ENCODE measurements at places on chromosomes 1 and 21.

DNA sequence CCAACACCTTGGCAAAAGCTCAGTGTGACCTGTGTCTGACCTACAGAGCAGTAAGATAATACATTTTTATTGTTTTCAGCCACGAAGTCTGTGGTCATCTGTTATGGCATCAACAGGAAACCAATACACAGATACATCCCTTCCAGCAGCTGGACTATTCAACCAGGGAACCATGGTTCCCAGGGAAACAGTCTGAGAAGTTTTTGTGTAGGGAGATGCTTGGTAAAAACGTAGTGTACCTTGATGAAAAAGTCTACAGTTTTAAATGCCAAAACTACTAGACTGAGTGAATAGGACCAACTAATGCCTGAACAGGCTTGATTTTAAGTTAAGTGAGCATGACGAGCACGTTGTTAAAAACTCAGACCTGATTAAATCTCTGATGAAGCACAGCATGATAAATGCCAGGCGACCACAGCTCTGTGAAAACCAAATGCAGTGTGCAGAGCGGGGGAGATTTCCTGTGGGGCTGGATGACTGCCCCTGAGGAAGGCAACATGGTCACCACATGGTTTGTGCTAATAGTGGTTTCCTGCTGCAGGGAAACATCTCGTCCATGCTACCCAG lies 228.9 kb downstream of the TNR start:
- no peak for DNase-seq

DNA sequence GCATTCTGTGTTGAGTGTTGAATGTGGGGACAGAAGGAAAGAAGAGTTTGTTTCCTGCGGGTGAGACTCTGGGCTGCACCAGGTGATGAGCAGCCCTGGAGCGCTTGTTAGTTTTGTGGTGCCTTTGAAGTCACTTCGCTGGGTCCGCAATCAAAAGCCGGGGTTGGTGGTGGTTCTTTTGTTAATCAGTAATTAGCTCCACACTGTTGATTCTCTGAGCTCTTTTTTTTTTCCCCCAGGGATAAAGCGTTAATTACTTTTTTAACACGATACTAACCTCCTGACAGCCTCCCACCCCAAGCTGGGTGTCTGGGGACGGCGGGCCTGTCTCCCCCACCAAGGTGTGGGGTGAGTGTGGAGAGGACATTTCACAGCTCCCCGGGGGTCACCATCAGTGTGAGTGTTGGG lies 56.6 kb downstream of the AGPAT3 start:
- DNase-seq: no peak

GRCh38 chr1:54290506-54291184 lies 90.7 kb downstream of the MRPL37 start:
- DNase-seq: no peak

- DNase-seq: no peak
Observed at GRCh38 chr1:115543247-115543646, 98.5 kb upstream of the VANGL1 start.

GRCh38 chr1:100532645-100533044 lies 5.3 kb upstream of the GPR88 start:
- peak; percentile 46 for DNase-seq

DNA sequence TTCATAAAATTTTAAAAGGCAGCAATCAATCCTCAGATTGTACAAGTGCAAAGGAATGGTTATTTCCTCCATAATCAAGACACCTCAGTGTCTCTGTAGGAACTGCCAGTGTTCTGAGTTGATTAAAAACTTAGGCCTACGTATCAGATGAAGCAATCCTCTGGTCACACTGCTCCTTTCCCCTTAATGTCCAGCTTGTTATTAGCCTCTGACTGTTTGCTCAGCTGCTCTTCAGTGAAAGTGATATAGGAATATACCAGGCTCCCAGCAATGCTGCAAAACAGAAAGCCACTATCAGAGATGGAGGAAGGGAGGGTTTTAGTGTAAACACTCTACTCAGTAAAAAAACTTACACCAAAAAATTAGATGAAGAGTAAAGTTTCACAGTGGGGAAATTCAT lies 49.8 kb downstream of the SLC35D1 start:
- DNase-seq: no peak

- DNase-seq: peak; percentile 56
Observed at GRCh38 chr1:86380257-86380861, 15.8 kb downstream of the ODF2L start.

DNA sequence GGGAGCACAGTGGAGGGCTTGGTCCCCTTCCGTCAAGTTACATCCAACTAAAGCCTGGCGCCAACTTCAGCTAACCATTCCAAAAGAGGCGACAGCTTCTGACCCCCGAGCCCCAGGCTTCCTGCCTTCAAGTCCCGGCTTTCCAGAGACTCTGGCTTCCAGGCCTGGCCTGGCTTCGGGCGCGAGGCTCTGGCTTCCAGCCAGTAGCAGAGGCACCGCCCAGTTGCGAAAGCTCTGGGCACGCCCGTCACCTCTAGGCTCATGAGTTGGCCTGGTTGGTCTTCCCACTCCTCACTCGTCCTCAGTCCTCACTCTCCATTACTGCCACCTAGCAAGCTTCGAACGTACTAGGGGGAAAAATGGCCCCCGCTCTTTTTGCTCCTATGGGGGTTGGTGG lies 30.0 kb upstream of the C1orf185 start:
- DNase-seq: no peak

GRCh38 chr1:161197560-161198193 lies 1.2 kb downstream of the ADAMTS4 start:
- DNase-seq: no peak

- DNase-seq: no peak
Observed at GRCh38 chr1:11797525-11798216, 8.1 kb downstream of the MTHFR start.

- no peak for DNase-seq
Observed at GRCh38 chr1:208652296-208653160, 408.3 kb upstream of the PLXNA2 start.

DNA sequence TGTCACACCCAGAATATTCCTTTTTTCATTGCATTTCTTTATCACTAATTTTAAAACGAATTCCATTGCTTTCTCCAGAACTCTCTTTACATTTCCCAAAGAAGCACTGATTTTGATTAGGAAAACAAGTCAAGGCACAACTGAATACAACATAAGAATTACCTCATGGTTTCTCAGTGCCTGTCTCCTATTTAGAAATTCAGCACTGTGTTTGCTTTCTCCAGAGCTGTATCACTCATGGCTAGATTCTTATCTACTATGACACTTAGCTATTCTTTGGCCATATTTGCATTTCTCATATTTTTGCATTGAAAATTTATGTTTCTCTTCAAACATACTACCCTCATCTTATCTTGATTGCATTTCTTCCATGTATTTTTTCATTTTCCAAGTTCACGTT lies 1402.0 kb downstream of the MRPL39 start:
- DNase-seq: no peak

DNA sequence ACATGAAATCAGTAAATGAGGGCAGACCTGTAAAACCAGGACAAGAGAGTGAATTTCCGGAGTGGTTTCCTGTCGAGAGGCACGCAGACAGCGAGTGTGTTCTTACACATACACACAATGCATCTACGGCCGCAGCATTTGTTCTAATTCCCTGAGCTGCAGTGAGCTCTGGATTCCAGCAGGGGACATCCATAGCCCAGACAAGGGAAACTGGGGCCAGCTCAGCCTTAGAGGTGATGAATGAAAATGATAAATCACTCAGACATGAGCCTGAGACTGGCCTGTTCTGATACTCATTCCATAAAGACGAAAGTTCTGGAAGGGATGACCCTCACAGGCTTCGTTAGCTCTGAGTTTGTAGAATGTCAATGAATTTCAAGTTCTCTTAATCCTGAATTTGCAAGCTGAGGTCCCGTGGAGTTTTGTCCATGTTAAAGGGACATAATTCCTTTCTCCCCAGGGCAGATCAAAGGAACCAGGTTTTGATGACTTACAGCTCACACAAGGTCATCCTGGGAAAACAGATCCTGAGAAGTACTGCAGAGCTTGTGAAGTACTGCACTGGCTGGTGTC lies 207.9 kb upstream of the C1orf87 start:
- DNase-seq: peak; percentile 33

- peak; percentile 88 for DNase-seq
Observed at GRCh38 chr1:156154317-156154749, 948 bp downstream of the SEMA4A start.

GRCh38 chr1:155001675-155002463 lies 733 bp upstream of the ZBTB7B start:
- peak; percentile 98 for DNase-seq

GRCh38 chr1:44101328-44101727 lies 17.3 kb upstream of the KLF17 start:
- no peak for DNase-seq

DNA sequence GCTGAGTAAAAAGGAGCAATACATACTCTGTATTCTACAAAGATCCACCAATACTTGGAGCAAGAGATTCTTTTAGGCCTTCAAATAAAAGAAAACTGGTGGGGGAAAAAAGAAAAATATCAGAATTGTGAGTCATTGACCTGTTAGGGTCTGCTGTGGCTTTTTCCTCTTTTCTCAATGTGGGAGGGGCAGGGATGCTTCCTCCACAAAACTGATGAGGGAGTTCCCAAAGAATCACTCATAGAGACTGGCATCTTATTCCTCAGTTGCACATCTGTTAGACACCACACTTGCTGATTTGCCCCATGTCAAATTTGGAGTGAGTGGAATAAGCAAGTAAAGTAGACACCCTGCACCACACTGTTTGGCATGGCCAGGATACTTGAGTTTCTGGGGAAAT lies 16.6 kb downstream of the C1orf141 start:
- no peak for DNase-seq

GRCh38 chr21:43321111-43321510 lies 105.8 kb downstream of the SIK1 start:
- no peak for DNase-seq

DNA sequence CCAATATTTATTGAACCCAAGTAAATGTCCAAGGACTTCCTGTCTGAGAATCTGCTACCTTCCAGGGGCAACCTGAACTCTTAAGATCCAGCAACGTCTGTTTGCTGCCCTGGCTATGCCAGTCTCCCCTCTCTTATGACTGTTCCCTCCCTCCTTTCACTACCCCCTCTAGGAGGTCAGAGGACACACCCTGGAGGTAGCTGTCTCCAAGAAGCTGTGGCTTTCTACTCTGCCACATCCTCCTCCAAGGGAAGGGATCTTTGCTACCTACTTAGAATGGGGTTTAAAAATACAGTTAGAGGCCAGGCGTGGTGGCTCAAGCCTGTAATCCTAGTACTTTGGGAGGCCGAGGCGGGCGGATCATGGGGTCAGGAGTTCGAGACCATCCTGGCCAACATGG lies 3.6 kb upstream of the SMPDL3B start:
- no peak for DNase-seq

GRCh38 chr1:25641931-25642573 lies 25.5 kb downstream of the MAN1C1 start:
- DNase-seq: no peak

DNA sequence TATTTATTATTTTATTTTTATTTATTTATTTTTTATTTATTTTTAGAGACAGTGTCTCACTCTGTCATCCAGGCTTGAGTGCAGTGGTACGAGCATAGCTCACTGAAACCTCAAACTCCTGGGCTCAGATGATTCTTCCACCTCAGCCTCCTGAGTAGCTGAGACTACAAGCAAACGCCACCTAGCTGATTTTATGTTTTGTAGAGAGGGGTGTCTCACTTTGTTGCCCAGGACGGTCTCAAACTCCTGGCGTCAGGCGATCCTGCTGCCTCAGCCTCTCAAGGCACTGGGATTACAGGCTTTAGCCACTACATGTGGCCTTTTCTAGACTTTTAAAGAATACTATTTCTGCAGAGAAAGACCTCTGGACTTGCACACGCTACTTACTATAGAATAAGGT lies 61.3 kb upstream of the C1orf53 start:
- no peak for DNase-seq

GRCh38 chr21:46424039-46424591 lies 34.6 kb upstream of the DIP2A start:
- no peak for DNase-seq

GRCh38 chr1:1246577-1247340 lies at the start of gene C1QTNF12:
Gene C1QTNF12 (minus strand): TSS chr1:1246722. CDS start chr1:1246690, 32 bp downstream.
- DNase-seq: no peak

DNA sequence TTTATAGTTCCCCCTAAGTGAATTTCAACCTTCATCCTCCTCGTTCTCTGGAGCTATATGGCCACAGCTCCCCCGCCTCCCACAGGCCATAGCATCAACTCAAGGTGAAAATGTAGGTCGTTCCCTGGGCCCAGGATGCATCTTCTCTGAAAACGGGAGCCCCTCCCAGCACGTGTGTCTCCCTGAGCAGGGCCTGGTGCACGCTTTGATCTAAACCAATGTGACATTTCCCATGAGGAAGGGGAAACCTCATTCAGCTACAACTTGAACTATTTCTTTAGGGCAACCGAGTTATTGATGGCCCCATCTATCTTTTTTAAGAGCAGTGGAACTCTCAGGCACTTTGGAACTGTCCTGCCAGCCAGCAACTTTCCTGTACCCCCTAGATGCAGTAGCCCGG lies 57.8 kb upstream of the BACE2 start:
- DNase-seq: no peak

- DNase-seq: no peak
Observed at GRCh38 chr1:15735304-15736037, 587 bp upstream of the SLC25A34 start.

GRCh38 chr1:154629061-154629674 lies 21.2 kb upstream of the ADAR start:
- DNase-seq: peak; percentile 59

- no peak for DNase-seq
Observed at GRCh38 chr1:179848233-179848632, 29.4 kb downstream of the TOR1AIP2 start.

- DNase-seq: no peak
Observed at GRCh38 chr1:86537928-86538695, 8.8 kb upstream of the CLCA4 start.

DNA sequence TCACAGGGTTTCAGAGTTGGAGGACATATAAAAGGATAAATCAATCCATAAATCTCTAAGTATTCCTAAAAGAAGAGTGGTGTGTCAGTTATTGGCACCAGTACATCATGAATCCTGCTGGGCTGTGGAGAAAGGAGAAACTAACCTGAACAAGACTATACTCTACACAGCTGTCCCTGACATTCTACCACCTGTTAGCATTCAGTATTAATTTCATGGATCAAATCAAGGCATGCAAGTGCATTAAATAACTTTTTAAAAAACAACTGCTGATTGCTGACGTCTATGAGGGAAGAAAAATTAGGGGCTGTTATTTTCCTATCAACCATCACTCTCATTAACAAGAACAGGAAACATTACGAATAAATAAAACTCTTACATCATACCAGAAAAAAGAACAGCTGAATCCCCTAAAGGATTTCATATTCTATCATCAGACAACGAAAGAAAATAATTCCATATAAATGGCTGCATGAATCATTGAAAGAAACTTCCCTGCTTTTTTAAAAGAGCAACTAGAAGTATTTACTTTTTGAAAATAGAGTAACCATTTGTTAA lies 121.7 kb downstream of the ATF6 start:
- DNase-seq: no peak

- peak; percentile 50 for DNase-seq
Observed at GRCh38 chr1:19476450-19477190, 8.7 kb downstream of the CAPZB start.
